Stimulated activated CD8-positive, alpha-beta memory T cell treated with anti-CD3 and anti-CD28 coated beads, Interleukin-4, amount 100 ng/mL, for 1 hour (primary cell): ENCODE measurements at places on chromosomes 6 and 20.
A peak's percentile ranks its signal among the peaks of the same experiment; 100 is the strongest.

GRCh38 chr20:38094373-38094891, 60.9 kb downstream of the RPRD1B start:
- DNase-seq = peak; percentile 8

- no peak for DNase-seq
These were observed 3.4 kb downstream of the GABBR1 start for GRCh38 chr6:29629571-29629970.

- no peak for DNase-seq
These were observed 1233.0 kb upstream of the EYS start for GRCh38 chr6:66940003-66940402.

DNA sequence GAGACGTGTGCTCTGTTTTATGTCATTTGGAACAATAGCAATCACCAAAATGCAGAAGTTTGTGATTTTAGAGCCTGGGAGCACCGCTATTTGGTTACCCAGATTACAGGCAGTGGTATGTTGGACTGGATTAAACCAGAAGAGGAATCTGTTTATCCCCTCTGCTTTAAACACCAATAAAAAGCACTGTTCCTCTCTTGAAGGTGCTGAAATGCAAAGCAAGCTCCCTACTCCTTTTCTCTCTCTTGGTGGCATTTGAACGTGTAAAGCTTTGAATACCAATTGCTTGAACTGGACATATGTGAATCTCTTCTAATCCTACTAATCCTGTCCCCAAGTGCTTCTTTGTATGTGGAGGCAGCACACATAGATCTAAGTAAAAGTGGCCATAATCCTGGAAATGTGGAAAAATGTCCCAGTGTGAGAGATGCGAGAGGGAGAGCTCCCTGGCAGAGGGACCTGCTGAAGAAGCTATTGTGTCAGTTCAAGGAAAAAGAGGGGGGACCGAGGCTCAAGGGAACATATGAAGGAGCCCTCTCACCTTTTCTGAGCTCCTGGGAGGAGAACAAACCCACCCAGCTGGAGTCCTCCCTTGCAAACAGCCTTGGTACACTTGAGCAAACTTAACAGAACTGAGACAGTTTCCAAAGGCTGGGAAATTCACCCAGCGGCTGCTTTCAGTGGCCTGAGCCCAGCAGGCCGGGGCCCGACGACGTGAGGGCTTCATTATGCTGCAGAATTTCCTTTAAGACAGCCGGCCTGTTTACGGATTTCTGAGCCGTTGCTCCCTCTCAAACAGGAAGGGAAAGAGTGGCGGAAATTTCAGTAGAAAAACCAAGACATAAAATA, 18.8 kb upstream of the OLIG3 start:
- no peak for DNase-seq

GRCh38 chr6:11769811-11770545, 8.6 kb downstream of the ADTRP start:
- no peak for DNase-seq

- no peak for DNase-seq
These were observed 132.8 kb downstream of the FNDC1 start for GRCh38 chr6:159301810-159302593.

DNA sequence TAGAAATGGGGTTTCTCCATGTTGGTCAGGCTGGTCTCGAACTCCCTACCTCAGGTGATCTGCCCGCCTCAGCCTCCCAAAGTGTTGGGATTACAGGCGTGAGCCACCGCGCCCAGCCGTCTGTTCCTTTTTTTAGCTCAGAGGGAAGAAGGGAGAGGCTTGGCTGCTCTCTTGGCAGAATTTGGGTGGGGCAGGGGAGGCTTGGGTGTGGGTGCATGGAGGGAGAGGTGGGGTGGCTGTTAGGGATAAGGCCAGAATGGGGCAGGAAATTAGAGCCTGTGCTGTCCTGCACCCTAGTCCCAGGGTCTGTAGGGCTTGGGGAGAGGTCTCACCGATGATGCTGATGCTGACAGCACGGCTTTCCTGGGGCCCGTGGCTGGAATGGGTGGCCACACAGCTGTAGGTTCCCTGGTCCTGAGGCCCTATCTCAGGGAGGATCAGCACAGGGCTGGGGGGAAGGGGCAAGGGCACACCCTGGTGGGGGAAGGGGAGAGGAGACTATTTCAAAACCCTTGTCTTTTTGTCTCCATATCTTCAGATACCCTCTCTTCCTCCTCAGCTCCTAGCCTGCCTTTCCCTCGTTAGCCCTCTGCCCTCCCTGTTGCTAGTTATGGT, 2.0 kb downstream of the AGER start:
- no peak for DNase-seq
